Stimulated activated CD4-positive, alpha-beta T cell treated with anti-CD3 and anti-CD28 coated beads, TNF-alpha, amount 100 ng/mL, for 4 hours (primary cell): ENCODE measurements at places on chromosomes 2 and 18.

DNA sequence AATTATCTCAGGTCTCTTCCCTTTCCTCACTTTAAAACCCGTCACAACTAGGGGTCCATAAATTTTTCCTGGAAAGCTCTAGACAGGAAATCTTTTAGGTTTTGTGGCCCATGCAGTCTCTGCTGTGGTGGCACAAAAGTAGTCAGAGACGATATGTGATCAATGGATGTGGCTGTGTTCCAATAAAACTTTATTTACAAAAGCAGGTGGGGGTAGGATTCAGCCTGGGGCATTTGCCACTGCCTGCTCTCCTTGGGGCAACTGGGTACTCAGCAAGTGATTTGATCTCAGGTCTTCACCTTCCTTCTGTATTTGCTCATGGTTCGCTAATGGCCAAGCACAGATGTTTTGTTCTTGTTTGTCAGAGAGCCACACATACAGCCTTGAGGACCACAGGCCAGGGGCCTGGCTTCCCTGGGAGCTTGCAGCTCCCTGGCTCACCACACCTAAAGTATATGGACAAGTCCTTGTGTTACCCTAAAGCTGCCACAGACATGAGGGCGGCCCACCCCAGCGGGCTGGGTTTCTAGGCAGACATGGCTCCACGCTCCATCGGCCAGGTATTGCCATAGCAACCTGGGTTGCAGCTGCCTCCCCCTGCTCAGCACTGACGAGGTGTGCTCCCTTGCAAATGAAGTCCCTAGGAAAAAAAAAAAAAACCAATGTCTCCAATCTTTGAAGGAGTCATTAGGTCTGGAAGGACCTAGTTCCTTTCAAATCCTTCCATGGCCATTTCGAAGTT lies 89.7 kb upstream of the YWHAQ start:
- DNase-seq: no peak

DNA sequence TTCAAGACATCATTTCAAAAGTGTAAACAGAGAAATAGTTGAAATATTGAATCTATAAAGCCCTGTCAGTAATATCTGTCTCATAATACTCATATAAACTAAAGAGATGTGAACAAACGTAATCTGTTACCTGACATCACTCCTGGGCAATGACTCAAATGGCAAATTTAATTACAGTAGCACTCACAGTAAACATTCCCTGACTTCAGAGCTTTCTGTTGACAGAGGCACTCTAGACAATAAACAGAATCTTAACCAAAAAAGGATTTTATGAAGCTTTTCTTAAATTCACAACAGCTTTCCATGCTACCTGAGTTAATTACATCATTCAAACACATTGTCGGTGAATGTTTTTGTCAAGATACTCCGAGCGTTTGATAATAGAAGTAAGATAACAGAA lies 128.1 kb upstream of the PDE1A start:
- no peak for DNase-seq

DNA sequence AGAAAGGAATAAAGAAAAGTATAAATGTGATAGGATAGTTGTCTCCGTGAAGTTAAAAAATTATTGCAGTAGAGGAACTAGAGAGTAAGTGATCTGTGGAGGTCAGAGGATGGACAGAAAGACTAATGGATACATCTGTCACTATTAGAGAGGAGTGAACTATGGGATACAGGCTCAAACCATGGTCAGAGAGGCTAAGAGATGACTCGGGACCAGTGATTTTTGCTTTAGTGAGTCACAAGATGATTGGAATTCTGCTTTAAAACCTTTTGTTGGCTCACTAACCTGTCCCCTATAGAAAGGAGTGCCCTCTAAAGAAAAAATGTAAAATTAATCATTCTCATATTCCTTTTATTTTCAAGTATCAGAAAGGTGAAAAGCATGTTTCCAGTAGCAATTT lies 30.3 kb downstream of the ALMS1 start:
- DNase-seq: no peak

DNA sequence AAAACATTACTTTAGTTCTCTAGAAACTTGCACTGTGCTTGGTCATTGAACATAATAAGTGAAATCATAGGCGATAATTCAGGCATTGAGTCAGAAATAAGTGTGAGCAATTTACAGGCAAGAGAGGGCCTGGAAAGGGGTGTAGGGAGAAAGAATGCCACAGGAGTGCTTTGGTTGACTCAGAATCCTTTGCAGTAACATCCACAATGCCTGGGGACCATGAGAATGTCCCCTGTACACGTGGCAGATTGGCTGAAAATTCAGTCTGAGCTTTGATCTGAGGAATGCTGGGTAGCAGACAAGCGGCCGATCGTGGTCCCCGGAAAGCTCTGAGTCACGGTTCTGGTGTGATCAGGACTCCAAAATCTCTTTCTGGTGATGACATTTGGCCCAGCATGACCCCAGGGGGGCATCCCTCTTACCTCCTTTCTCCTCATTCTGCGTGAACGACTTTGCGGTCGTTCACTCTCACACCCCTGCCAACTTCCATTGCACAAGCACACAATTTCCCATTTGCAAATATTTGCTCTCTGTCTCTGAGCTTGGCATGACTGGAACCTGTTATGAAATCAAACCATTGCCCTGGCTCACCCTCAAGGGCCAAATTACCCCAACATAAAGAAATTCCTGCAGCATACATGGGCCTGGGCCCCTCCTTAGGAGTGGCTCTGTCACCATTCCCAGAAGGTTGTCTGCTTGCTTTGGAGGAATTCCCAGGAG lies 305.0 kb upstream of the EPAS1 start:
- no peak for DNase-seq

- no peak for DNase-seq
Observed at GRCh38 chr2:60095202-60095815, 458.1 kb downstream of the BCL11A start.

GRCh38 chr2:159349674-159350299 lies 63.3 kb upstream of the WDSUB1 start:
- no peak for DNase-seq

- DNase-seq: no peak
Observed at GRCh38 chr2:238997684-238998083, 149.8 kb downstream of the TWIST2 start.

DNA sequence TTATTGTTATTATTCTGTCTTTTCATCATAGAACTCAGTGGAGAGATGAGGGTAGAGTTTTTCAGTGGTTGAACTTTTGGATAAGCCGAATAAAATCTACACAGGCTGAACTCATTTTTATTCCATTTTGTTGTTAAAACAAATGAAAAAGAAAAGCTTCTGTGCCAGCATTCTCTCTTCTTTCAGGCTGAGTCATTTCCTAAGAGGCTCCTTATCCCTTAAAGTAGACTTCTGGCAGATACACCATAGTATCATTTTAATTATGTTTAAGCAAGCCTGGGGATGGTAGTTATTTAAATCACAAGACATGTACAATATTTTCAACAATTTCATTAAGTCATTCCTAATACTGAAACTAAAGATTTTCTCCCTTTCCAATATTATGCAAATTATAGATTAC lies 1364.0 kb upstream of the NRXN1 start:
- DNase-seq: no peak

GRCh38 chr2:45173513-45173912 lies 164.3 kb upstream of the SIX2 start:
- no peak for DNase-seq

GRCh38 chr2:73134471-73134870 lies 21.7 kb upstream of the RAB11FIP5 start:
- no peak for DNase-seq

DNA sequence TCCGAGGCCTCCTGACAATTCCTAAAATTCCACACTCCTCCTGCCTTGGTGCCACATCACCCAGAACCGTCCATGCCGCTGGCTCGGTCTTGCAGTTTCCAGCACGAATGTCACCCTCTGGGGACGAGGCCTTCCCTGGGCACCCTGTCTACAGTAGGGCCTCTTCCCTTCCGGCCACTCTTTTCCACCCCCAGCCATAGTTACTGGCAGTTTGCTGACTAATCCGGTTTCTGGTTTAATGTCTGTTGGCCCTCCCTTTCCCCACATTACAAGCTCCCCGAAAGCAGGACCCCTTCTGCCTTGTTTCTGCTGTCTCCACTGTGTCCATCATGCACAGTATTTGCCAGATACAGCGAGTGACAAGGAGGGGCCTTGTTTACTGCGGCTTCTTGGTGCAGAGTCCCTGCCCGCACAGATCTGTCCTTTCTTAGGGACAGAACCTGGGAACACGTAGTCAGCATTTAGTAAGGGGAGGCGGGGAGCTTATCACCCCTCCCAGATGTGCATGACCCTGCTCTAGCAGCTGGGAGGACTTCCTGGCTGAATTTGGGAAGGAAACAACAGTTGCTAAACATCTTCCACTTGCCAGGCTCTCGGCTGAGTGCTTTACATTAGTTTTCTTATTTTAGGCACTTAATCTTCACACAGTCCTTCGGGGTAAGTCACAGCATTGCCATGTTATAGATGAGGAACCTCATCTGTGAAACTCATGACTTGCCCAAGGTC lies 23.6 kb upstream of the CATIP start:
- DNase-seq: no peak

GRCh38 chr2:64663402-64663801 lies 9.7 kb upstream of the SERTAD2 start:
- no peak for DNase-seq

DNA sequence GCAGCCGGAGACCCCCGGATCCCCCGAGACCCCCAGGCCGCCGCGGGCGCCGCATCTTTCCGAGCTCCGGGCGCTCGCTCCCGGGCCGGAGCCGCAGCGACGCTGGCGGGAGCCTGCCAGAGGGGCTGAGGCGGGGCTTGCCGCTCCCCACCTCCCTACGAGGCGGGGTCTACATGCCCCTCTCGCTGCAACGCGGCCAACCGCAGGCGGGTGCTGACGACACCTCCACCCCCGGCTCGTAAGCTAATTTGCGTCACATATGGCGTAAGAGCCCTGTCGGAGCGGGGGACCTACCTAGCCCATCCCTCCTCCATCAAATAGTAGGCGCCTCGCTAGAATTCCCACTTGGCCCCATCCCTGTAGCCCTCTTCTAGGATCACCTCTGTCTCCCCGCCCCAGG lies at the start of gene PTPRN:
PTPRN (minus strand) TSS at position 124 of the 400 bp plus-strand sequence; CDS start at position 55, 69 bp downstream.
- DNase-seq: no peak

- DNase-seq: no peak
Observed at GRCh38 chr2:9243357-9243756, 36.7 kb downstream of the ASAP2 start.

- no peak for DNase-seq
Observed at GRCh38 chr2:85785027-85785822, 31.4 kb downstream of the ATOH8 start.

DNA sequence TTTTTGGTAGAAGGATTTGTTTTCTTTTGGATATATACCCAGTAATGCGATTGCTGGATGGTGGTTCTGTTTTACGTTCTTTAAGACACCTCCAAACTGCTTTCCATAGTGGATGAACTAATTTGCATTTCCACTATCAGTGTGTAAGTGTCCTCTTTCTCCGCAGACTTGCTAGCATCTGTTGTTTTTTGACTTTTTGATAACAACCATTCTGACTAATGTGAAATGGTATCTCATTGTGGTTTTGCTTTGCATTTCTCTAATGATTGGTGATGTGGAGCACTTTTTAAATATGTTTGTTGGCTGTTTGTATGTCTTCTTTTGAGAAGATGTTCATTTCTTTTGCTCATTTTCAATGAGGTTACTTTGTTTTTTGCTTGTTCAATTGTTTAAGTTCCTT lies 260.9 kb upstream of the CWC22 start:
- no peak for DNase-seq
